Spleen (tissue), 13 donors: ENCODE measurements at places on chromosomes 2 and 18.
A peak's percentile ranks its signal among the peaks of the same experiment; 100 is the strongest.

DNA sequence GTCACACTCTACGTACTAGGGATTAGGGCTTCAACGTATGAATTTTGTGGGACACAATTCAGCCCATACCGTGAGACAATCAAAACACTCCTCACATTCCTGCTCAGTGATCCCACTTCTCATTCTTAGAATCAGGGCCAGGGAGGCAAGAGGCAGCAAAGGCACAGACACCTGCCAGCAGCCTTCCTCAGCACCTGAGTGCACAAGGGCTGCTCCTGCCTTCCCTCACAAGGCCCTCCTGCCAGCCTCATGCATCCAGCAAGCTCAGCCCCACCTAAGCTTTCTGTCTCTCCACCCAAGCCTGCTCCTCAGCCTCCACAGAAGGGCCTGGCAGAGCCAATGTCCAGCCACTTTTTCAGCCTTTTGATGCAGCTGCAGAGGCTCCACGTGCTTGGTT is 141.6 kb downstream of the SP3 start:
- DNase-seq = no peak

- DNase-seq = no peak
These were observed 265.7 kb upstream of the HS6ST1 start for GRCh38 chr2:128584296-128584890.

DNA sequence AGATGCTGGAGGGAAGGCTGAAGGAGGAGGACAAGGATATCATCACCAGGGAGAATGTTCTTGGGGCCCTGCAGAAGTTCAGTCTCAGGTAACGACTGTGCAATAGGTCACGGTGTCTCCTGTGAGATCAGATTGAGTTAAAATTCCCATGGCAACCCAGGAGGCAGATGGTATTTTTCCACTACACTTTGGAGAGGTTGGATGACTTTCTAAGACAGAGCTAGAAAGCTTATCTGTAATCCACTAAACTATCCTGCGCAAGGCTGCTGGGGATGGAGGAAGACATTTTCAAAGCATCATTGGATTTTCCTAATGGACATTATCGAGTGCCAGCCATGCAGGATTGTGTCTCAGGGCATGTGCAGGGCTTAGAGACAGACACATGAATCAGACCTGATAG is 74.6 kb downstream of the ARMC9 start:
- no peak for DNase-seq

DNA sequence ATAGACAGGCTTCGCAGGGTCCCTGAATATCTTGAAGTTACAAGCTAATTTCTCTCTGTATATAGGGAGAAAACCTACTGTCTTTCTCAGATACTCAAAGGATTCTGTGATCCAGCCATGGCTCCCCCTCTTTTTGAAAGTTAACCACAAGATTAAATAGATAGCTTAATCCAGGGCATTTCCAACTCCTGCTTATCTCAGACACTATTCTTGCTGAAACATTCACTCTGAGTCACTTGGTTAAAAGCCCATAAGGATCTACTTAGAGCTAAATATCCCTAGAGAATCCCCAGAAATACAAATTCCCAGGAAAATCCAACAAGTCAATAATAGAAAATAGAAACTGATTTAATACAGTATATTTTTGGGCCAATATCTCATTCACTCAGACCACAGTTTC is 179.1 kb upstream of the LYPD1 start:
- no peak for DNase-seq

DNA sequence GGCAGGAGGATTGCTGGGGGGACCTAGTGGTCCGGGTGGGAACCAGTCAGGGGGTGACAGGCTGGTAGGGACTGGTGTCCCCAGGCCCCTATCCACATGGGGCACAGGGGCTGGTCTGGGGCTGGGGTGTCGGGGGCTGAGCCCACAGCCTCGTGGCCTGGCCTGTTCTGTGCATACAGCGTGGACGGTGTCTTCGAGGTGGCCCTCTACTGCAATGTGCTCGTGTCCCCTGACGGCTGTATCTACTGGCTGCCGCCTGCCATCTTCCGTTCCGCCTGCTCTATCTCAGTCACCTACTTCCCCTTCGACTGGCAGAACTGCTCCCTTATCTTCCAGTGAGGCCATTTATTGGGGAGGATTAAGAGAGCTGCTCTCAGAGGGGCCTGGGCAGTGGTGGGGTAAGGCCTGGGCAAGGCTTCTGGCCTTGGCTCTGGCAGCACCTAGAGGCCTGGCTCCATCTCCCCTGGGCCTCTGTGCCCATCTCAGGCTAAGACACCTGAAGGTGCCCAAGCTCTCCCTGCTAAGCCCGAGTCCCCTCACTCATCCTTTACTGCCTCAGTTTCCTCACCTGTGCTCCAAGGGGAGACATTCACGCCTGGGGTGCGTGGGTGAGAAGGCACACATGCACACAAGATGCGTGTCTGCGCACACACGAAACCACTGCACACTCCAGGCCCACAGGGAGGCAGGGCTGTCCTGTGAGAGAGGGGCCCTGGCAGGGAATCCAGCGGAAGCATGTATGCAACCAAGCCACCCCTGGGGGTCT is 1.9 kb downstream of the CHRNG start:
- DNase-seq = peak; percentile 77

- no peak for DNase-seq
These were observed 50.2 kb downstream of the SMIM21 start for GRCh38 chr18:75377258-75377657.

GRCh38 chr2:62461707-62462106 is 44.3 kb downstream of the TMEM17 start:
- no peak for DNase-seq

DNA sequence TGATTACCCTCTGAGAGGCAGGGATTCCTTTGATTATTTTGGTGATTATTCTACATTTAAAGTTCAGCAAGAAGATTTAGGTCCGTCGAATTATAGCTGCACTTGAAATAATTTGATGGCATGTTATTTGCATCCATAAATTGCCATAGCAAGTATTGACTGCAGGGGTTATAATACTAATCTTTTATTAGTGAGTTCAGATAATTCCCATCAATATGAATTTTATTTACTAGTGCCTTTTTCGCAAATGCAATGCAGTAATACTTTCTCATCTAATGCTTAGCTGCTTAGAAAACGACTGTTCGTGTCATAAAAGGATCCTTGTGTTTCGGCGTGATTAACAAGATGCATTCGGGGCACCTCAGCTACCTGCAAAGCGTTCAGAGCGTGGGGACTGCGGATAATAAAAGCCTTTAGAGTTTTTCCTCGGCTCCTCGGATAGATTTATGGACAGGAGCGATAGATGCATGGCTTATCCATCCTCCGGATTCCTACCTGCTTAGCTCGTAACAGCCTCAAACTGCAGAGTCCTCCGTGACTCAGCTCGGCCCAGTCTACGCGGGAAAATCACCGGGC is 2.5 kb upstream of the GBX2 start:
- no peak for DNase-seq

- DNase-seq = no peak
These were observed 40.1 kb downstream of the KCTD18 start for GRCh38 chr2:200469708-200470211.

DNA sequence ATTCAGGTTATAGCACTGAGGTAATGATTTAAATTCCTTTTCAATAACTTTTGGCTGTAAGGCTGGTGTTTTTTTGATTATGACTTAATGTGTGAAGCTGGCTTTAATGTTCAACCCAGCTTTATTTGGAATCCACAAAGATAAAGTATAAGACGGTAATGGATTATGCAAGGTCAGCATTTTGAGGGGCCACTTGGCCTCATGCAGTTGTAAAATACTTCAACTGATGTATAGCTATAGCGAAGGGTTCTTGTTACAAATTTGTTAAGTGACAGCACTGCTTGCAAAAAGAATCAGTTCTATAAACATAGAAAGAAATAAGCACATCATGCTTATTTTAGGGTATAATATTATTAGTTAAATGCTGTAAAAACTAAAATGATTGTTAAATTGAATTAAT is 36.6 kb downstream of the LRP1B start:
- DNase-seq = no peak

GRCh38 chr18:67608191-67608590 is 91.7 kb upstream of the DSEL start:
- no peak for DNase-seq

GRCh38 chr2:36655453-36655852 is 41.1 kb upstream of the VIT start:
- no peak for DNase-seq

DNA sequence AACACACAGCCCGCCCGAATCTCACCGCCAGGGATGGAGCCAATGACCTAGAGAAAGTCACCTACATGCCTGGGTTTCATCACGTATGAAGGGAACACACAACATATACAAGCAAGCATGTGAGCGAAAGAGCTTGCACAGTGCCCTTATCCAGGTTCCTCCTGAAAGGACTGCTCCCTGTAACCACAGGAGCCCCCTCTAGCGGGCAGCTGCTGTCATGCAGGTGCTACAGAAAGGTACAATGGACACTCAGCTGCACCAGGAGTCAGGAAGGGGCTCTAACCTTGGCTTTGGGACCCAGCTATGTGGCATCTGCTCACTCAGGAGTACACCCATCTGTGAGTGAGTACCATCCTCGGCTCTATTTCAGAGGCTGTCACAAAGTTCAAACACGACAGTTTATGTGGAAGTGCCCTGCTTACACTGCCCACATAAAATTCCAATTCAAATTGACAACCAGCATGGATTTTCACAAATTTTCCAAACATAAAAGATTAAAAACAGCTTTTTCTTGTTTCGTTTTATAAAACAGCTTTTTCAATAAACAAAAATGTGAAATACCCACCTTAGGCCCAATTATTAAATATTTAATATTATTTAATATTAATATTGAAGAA is 3.5 kb downstream of the NDUFA10 start:
- peak; percentile 89 for DNase-seq

DNA sequence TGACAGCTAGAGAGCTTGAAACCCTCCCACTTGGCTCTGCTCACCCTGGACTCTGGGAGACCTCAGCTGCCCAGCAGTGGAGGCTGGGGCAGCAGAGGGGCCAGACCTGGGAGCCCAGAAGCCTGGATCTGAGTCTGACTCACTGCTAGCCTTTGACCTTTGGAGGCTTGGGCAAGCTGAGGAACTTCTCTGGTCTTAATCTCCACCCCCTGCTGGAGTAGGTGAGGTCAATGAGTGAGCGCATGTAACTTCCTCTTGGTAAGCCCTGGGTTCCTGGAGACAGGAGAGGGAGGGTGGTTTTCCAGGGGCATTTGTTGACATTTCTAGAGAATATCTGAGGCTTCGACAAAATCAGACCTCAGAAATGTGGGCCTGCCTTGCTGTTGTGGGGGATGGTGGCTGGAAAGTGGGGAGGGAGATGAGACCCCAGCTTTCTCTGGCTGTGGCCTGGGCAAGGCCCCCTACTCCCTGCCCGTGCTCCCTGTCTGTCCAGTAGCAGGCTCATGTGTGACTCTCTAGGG is 73.0 kb upstream of the YWHAQ start:
- DNase-seq = no peak

GRCh38 chr18:57586251-57587049 is at the start of gene FECH:
Gene FECH, minus strand, starts transcription at chr18:57586702. Its CDS starts 82 bp downstream, at chr18:57586620.
- DNase-seq = peak; percentile 94

DNA sequence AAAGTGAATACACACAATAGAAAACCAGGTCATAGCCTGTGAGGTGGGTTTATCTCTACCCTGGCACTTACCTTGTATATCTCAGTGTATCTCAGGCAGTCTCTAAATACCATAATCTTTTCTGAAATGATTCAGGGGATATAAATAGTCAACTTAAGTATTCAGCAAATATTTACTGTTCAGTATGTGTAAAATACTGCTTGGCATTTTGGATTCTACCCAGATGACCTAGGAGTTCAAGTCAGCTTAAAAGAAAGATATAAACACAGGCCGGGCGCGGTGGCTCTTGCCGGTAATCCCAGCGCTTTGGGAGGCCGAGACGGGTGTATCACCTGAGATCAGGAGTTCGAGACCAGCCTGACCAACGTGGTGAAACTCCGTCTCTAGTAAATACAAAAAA is 23.8 kb downstream of the GRHL1 start:
- DNase-seq = no peak
